ENCODE measurements at places on chromosomes 6 and 20.

GRCh38 chr6:161137839-161138542 lies 135.9 kb downstream of the AGPAT4 start:
- no peak for DNase-seq

DNA sequence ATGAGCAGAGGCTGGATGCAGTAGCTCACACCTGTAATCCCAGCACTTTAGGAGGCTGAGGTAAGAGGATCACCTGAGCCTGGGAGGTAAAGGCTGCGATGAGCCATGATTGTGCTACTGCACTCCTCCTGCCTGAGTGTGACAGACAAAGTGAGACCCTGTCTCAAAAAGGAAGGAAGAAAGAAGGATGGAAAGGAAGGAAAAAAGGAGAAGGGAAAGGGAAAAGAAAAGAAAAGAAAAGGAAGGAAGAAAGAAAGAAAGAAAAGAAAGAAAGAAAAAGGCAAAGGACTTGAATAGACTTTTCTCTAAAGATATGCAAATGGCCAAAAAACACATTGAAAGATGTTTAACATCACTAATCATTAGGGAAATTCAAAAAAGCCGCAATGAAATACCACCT lies 215.3 kb upstream of the MYLIP start:
- DNase-seq = no peak

GRCh38 chr6:53197553-53197952 lies 48.9 kb upstream of the GCM1 start:
- DNase-seq = no peak

DNA sequence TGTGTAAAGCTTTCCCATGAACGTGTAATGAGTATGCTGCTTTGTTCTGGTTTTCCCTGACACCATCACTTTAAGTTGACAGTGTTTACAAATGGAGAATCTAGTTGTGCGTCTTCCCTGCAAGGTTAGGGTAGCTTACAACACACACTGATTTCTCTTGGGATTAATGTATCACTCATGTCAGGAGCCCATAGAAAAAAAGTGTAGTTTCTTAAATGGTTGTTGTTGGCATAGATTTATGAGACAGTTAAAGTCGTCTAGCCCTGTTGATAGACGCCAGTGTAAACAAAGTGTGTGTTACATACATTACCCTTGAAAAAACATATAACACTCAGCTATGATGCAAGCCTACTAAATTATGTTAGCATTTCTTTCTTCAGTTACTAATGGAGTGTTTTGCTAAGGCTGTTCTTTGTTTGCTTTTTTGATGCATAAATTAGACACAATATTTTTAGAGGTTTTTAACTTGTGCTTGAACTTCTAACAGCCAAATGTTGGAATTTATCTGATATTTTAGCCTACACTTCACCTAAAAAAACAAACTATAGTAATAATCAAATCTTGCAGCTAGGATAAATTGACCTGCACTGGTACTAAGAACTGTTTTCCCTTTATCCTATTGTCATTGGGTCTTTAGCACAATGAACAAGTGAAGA lies 88.6 kb downstream of the RNF217 start:
- DNase-seq = no peak

GRCh38 chr6:107118976-107119375 lies 3.7 kb upstream of the BEND3 start:
- DNase-seq = no peak

DNA sequence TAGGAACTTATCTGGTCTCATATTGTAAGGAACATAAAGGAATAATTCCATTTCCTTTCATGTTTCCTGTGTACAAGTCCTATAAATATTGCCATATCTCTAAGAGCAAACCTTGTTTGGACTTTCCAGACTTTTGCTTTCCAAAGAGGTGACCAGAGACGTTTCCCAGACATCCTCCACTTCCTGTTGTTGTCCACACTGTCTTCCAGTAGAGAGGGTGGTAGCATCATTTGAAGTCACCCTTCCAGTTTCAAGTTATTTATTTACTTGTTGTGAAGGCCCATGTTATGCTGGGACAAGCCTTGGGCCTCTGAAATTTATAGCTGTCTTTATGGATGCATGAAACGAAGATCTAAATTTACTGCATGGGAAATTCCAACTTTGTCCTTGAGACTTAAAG lies 10.6 kb upstream of the TGM3 start:
- DNase-seq = no peak
